H4 (cell line): ENCODE measurements at places on chromosomes 1 and 21. TPM values are rescaled to one million over a fixed set of nuclear protein-coding genes. Genes with fewer than 3 reads are reported as not detected.

DNA sequence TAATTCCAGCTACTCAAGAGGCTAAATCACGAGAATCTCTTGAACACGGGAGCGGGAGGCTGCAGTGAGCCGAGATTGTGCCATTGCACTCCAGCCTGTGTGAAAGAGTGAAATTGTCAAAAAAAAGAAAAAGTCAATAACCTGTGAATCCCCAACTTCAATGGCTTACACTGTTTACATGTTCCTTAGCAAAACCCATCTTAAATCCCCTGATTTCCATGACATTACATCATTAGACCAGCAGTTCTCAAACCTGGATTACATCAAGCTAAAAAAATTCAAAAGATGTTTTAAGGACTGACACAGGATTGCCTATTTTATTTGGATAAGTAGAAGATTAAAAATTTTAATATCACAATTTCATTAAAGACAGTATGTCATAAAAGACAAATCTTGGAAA, 12.4 kb downstream of the GPBP1L1 start:
- no peak for DNase-seq

- DNase-seq = no peak
Observed at GRCh38 chr1:31020007-31020790, 45.3 kb downstream of the PUM1 start.

DNA sequence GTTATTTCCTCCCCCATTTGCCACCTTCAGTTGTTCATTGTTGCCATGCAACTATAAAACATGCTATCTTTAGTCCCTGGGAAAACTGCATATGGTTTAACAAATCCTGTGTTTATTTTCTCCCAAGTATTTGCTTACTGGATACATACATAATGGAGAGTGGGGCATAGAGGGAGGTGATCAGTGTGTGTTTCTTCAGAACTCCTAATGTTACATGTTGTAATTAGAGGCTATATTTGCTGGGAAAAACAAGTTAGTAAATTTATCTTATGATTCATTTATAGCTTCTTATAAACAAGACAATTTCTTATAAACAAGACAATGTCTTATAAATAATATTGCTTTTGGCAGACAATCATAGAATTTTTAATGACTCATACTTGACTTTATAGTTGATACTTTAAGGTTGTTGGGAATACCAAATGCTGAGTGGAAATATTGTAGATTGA, 7.3 kb upstream of the GIPC2 start:
- DNase-seq = no peak

GRCh38 chr1:184824691-184825323, 70.1 kb upstream of the EDEM3 start:
- no peak for DNase-seq

- no peak for DNase-seq
Observed at GRCh38 chr1:902802-903201, 20.9 kb upstream of the SAMD11 start.

DNA sequence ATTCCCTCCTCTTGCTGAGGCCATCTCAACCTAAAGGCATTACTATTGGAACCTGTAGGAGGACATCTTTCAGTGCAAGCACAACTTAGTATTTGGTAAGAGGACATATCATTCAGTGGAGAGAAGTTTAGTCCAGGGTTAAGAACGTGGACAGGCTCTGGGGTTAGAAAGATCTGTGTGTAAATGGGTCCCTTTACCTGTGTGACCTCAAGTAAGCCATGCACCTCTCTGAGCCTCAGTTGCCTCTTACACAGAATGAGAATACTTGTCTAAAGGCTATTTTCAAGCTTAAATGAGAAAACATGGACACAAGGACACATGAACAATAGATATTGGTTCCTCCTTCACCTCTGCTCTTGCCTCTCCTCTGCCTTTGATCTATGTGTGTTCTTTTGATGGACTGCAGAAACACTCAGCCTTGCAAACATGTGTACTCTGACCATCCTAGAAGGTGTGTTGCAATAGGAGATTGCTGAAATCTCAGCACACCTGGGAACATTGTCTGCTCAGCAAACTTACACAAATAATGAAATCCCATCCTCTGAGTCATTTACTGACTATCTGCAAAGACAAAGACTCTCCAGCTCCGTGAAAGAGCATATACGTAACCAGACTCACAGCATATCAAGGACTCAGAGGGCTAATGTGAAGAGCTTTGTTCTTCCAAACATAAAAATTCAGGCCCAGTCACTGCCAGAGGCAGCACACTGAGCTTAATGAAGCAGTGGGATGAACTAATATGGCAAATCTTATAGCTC, 143.8 kb downstream of the DAB1 start:
- DNase-seq = no peak

- DNase-seq = peak; percentile 68
Observed at GRCh38 chr21:41460578-41461527, 34.8 kb downstream of the MX1 start.

- no peak for DNase-seq
Observed at GRCh38 chr1:73842436-73842835, 355.5 kb downstream of the LRRIQ3 start.

- no peak for DNase-seq
Observed at GRCh38 chr1:162928141-162928540, 67.2 kb upstream of the CCDC190 start.

DNA sequence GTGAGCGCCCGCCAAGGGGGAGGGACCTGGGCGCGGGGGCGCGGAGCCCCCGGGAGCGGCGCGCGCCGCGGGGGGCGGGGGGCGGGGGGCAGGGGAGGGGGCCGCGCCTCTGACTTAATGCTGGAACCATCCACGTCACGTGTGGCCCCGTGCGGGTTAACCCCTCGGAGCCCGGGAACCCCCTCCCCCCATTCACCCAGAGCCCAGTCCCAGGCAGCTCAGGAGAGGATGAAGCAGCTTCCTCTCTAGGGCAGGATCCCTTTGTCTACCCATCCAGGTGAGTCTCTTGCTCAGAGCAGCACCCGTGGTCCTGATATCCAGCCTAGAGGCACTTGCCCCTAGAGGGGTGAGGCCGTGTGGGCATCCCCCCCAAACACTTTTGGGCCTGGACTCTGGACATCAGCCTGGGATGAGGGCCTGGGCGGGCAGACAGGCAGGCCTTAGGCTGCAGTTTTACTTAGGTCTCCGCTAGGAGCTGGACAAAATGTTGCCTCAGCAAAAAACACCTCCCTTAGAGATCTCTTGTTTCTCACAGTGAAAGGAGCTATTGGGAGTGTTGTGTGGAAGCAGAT, at the start of gene ALX3:
Gene ALX3, minus strand, starts transcription at position 2 of the 572 bp plus-strand sequence. CDS start 60 bp downstream, outside the sequence.
- DNase-seq = no peak

- no peak for DNase-seq
Observed at GRCh38 chr1:206805357-206805756, 33.1 kb upstream of the IL10 start.

DNA sequence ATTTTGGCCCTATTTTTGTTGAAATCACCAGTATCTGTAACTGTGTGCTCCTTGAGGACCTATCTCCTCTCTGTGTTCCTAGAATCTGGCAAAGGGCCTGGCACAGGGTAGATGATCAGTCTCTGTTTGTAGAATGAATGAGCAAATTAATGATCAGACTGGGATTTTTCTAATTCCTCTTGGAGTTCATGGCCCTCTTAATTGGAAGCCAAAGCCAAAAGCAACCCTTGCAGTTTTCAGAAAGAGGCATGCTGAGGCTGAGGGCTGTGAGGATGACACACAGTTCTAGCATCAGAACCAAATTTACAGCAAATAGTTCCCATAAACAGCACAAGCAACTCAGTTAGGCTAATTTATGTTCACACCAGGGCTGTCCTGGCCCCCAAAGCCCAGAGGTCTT, 111.1 kb upstream of the BEND5 start:
- DNase-seq = no peak

DNA sequence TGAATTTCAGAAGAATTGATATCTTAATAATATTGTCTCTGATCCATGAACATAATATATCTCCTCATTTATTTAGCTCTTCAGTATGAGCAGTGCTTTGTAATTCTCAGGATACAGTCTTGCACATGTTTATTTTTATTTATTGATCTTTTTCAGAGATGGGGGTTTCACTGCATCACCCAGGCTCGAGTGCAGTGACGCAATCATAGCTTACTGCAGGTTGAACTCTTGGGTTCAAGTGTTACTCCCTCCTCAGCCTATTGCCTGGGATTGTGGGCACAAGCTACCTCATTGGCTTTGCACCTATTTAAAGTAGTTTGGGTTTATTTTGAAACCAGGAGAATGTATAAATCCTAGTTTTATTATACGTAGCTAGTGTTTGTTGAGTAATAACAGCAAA, 4.7 kb downstream of the RPS6KC1 start:
- no peak for DNase-seq

DNA sequence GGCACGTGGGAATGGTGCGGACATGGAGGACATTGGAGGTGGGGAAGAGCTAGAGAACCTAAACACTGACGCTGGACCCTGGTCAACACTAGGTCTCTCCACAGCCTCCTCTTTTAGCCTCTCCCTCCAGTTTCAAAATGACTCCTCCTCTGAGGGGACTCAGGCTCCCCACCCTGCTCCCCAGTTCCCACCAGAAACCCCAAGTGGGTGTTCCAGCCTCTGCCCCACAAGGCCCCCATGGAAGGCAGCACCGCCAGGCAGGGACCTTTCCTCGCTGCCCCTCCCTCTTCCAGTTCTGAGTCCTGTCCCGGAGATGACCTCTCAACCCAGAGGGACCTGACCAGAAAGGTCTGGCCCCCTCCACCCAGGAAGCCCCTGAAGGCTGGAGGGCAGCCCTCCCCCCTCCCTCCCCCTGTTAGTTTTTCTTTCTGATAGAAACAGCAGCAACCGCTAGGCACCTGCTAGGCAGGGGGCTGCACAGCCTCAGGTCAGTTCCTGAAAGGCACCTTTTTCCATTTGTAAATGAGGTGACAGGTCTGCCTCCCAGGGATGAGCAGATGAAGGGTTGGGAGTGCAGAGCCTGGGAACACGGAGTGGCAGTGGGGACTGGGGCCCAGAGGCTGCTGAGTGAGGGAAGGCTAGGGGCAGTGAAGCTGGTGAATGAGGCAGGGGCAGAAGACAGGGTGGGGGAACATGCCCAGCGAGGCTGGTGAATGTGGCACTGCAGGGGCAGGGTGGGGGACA, 9.3 kb upstream of the ITGB2 start:
- no peak for DNase-seq

- DNase-seq = no peak
Observed at GRCh38 chr1:237613984-237614383, 276.7 kb downstream of the ZP4 start.

DNA sequence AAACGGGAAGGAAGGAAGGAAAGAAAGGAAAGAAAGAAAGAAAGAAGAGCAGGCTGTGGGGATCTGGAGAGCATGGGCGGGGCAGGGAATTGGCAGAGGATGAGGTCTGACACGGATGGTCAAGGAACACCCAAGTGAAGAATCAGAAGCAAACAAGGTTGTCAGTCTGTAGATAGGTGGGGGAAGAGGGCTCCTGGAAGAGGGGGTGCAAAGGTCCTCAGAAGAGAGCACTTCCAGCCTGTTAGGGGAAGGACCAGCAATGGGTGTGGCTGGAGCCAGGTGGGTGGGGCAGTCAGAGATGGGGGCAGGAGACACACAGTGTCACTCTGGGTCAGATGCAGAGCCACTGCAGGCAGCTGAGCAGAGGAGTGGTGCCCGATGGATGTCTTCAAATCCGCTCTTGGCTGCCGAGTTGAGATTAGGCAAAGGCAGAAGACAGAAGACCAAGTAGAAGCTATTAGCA, 11.0 kb upstream of the PLA2G2C start:
- no peak for DNase-seq

DNA sequence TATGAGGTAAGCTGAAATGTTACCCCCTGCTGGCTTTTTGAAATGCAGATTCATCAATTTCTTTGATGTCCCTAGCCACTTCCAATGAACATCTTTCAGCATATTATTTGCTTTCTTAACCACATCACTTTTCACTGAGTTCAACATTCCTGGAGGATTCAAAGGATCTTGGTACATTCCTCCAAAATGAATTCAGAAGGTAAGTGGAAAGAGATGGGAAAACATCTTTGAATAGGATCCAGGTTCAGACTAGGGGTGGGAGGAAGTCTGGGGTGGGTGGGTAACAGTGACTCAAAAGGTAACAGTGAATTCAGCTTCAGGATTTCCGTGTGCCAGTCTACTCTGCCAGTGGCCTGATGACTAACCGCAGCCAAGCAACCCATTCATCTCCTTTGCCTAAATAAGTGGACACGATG, 180.7 kb downstream of the ZC3H11B start:
- no peak for DNase-seq

DNA sequence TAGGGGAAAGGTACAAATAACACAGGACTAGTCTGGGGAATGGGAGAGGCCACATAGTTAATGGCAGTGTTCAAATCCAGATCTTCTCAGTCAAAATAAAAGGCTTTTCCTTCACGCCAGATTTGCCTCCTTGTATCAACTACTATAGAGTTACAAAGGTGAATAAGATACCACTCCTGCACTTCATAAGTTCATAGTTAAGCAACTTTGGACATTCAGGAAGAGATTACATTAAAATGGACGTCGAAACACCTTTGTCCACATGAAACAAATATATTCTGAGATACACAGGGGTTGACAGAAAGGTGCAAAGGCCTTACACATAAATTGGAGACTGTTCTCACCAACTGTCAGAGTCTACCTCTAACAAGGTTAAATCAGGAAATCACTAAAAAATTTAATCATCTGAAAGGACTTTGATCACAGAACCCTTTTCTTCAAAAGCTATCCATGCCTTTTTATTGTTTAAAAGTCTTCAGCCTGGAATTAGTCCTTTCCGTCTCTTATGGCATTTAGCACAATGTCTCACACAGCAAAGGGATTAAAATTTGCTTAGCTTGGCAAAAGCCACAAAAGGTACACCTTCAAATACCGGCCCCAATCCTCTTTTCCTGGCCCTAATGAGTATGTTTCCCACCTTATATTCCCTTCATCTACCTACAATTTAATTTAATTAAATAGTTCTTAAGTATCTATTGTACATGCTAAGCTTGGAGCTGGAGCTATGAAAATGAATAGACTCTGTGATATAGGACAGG, 8.1 kb downstream of the F5 start:
- DNase-seq = no peak

DNA sequence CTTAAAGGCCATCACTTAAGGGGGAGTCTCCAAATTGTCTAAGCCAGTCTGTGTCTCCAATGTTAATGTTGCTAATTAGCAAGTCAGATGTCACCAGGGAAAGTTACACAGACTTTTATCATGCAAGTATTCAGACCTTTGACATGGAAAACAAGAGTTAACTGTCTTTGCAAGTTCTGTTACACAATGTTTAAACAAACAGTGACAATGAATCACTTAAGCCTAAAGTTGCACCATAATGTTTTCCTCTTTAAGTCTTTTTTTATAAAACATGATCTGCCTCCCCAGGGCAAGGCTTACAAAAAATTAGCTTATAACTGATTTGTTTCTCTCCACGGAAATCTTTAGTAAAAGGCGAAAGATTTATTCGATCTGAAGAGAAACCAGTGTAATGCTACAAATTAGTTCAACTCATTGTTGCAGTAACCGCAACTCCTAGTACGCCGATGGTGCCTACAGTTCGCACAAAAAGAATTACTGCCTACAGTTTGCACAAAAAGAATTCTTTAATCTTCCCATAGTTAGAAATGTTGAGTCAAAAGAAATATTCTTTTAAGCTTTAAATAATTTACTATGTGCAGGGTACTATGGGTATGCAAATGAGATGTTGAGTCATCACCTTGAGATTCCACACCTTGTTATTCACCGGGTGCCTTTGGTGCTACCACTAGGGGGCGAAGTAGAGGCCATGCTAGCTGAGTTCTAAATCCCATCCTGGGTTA, 45.3 kb downstream of the HHAT start:
- peak; percentile 99 for DNase-seq

Gene OR2M5
- total RNA-seq = not detected in 2 replicates

Gene OR2T3
- total RNA-seq = not detected in 2 replicates

Gene SERPINC1
- not detected in 2 replicates for total RNA-seq

Gene NGF
- not detected in 2 replicates for total RNA-seq

Gene ARHGEF19
- total RNA-seq = 3.7 and 10.6 TPM in 2 replicates

Gene KCNE2
- not detected in 2 replicates for total RNA-seq

Gene MNDA
- total RNA-seq = 0.39 TPM in 1 of 2 replicates, not detected in the other

Gene YARS1
- 136 and 168 TPM in 2 replicates for total RNA-seq

Gene TAS1R3
- not detected in 2 replicates for total RNA-seq

Gene CNIH3
- total RNA-seq = 0.41 and 2.5 TPM in 2 replicates
